ENCODE measurements at places on chromosomes 3 and 15.

GRCh38 chr3:99854756-99855298 lies 37.2 kb downstream of the CMSS1 start:
- no peak for DNase-seq

DNA sequence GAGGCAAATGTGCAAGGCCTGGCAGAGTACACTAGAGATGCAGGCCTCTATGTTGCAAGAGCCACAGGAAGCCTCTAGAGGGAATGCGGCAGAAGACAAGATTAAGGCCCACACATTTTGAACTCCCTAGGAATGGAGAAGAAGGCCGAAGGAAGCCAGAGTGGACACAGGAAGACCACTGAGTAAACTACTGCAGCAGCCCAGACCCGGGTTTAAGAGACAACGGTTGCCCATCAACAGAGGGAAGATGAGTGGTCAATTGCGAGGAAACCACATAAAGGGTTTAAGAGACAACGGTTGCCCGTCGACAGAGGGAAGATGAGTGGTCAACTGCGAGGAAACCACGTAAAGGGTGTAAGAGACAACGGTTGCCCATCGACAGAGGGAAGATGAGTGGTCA lies 14.6 kb downstream of the CHSY1 start:
- no peak for DNase-seq

- no peak for DNase-seq
Observed at GRCh38 chr3:58639001-58639400, 27.6 kb downstream of the FAM3D start.

- no peak for DNase-seq
Observed at GRCh38 chr15:92906563-92907081, 6.5 kb downstream of the CHD2 start.

GRCh38 chr15:83063551-83063950 lies 3.5 kb downstream of the BTBD1 start:
- DNase-seq: no peak

- DNase-seq: no peak
Observed at GRCh38 chr15:51121631-51122225, 27.0 kb upstream of the TNFAIP8L3 start.

DNA sequence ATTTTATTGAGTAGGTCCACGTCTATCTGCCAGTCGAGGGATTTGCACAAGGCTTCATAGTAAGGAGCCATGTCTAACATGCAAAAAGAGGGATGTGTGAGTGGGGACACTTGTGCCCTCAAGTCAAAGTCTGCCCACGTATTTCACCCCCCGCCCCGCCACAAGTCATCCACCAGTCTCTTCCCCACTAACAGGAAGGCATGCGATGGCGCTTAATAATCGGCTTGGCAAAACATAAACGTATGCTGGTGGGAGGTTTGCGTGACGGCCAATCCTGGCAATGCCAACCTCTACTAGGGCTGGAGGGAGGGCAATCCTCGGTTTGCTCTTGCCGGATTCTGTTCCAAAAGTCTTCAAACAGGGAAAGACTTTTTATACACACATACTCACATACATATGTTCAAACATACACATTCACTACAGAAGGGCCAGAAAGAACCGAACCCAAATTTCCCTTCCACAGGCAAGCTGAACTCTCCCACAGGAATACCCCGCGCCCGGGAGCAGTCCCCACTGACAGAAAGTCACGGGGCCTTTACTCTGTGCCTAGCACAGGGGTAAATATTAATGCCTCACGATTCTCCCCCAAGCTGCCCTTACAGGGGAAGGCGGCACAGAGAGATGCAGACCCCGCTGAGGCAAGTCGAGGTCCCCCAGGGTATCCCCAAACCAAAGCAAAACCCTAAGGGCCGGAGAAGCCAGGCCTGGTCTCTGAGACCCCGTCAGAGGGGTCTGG lies 675 bp downstream of the PSMD6 start:
- DNase-seq: no peak

GRCh38 chr15:39579487-39580116 lies 1.3 kb upstream of the THBS1 start:
- no peak for DNase-seq

DNA sequence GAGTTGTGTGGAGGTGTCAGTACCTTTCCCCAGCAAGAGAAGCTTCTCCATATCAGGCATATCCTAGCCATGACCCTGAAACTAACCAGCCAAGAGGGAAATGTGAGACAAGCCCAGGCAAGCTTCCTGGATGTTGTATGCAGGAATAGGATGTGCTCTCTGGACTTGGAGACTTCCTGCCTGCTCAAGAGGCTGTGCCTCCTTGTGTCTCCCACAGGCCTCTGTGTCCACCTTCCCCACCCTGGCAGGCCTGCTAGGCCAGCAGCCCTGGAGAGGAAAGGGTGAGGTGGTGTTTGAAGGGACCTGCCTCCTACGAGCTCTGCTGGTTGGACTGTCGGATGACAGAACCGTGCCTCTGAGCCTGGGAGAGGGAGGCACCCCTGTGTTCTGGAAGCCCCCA lies 2.1 kb upstream of the DYNLT2B start:
- no peak for DNase-seq

- DNase-seq: no peak
Observed at GRCh38 chr3:188979669-188980310, 192.0 kb upstream of the TPRG1 start.

- DNase-seq: no peak
Observed at GRCh38 chr3:146895026-146895749, 290.0 kb upstream of the PLSCR5 start.

- DNase-seq: no peak
Observed at GRCh38 chr3:196517162-196517800, 2.1 kb upstream of the SMCO1 start.

Measured in NCI-H187 (cell line).